ENCODE measurements at places on chromosomes 1 and 21.
A peak's percentile ranks its signal among the peaks of the same experiment; 100 is the strongest.

DNA sequence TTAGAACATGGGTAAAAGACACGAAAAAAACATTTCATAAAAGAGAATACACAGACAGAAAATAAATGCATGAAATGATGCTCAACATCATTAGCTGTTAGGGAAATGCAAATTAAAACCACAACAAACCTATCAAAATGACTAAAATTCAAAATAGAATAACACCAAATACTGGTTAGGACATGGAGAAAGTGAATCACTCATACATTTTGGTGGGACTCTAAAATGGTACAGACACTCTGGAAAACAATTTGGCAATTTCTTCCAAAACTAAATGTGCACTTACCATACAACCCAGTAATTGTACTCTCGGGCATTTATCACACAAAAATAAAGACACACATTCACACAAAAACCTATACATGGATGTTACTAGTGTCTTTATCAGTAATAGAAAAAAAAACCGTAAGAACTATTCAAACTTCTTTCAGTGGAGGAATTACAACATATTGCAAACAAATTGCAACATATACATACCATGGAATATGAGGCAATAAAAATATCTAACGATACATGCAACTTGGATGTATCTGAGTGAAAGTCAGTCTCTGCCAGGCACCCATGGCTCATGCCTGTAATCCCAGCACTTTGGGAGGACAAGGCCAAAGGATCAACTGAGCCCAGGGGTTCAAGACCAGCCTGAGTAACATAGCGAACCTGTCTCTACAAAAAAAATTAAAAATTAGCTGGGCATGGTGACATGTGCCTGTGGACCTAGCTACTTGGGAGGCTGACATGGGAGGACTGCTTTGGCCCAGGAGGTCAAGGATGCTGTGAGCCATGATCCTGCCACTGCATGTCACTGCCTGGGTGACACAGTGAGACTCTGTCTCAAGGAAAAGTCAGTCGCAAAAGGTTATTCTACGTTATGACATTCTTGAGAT lies 19.6 kb downstream of the HSF2BP start:
- DNase-seq = no peak

- no peak for DNase-seq
Observed at GRCh38 chr1:85264150-85264549, 4.7 kb upstream of the C1orf52 start.

DNA sequence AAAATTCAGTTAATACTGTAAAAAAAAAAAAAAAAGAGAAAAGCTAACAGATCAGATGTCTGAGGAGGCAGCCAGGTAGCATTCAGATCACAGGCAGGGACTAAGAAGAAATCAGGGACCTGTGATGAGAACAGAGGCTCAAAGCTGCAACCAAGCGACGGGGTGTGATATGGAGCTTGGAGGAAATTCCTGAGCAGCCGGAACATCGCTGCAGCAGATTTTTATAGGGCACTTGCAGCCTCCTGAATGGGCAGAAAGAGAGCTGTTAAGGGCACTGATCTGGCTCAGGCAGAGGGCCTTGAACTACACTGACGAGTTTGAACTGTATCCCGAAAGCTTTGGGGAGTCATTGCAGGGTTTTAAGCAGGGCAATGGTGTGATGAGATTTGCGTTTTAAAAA lies 315.4 kb downstream of the ADGRL2 start:
- no peak for DNase-seq

DNA sequence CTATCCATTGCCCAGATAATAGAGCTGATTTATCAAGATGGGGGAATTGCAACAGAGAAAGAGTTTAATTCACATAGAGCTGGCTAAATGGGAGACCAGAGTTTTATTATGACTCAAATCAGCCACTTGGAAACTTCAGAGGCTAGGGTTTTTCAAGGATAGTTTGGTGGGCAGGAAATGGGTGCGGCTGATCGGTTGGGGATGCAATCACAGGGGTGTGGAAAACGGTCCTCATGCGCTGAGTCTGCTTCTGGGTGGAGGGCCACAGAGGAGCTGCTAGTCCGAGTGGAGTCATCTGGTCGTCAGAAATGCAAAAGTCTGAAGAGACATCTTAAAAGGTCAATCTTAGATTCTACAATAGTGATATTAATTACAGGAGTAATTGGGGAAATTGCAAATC lies 32.0 kb upstream of the FAM89A start:
- no peak for DNase-seq

GRCh38 chr1:159867664-159868026 lies 5.2 kb upstream of the VSIG8 start:
- no peak for DNase-seq

GRCh38 chr1:37932759-37933158 lies 14.1 kb downstream of the INPP5B start:
- no peak for DNase-seq

GRCh38 chr1:179058487-179059483 lies 23.1 kb upstream of the TOR3A start:
- DNase-seq = no peak

GRCh38 chr1:204941421-204942338 lies 71.0 kb downstream of the NFASC start:
- DNase-seq = peak; percentile 53

DNA sequence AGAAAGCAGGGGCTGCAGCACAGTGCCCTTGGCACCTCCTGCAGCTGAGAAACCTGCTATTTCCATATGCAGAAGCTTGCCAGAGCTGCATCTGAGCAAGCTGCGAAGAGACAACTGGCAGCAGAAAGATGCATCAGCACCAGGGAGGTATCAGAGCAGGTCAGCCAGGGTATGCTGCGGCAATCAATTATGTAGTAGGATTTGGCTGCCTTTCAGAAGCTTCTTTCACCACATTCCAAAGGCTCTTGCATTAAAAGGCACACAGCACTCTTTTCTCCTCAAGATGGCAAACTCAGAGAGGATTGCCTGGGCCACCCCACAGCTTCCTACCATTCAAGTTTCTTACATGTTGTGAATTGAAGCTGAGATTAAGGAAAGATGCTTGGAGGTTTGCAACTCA lies 47.6 kb upstream of the RAP1A start:
- DNase-seq = no peak

GRCh38 chr1:9086045-9086444 lies 16.6 kb upstream of the SLC2A5 start:
- no peak for DNase-seq

- no peak for DNase-seq
Observed at GRCh38 chr21:40902299-40902698, 55.3 kb upstream of the DSCAM start.

DNA sequence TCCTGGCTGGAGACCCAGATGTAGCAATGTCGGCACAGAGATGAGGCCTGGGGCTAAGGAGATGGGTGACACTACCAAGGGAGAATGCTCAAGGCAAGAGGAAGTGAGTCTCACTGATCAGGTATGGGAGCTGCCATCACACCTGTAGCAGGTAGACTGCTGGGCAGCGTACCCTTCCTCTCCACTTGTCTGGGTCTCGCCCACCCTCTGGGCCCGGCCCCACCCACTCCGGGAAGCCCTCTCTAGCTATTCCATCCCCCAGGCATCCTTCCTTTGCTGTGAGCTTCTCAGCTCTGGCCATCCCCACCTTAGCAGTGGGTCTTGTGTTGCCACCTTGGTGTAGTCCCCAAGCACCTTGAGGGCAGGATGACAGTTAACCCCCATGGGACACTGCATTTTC lies 87.7 kb upstream of the EDN2 start:
- no peak for DNase-seq

- DNase-seq = no peak
Observed at GRCh38 chr21:45537111-45537745, 5.0 kb downstream of the SLC19A1 start.

- no peak for DNase-seq
Observed at GRCh38 chr1:236143104-236143948, 987 bp downstream of the GPR137B start.

GRCh38 chr1:244757091-244757939 lies 78.1 kb upstream of the COX20 start:
- DNase-seq = no peak

DNA sequence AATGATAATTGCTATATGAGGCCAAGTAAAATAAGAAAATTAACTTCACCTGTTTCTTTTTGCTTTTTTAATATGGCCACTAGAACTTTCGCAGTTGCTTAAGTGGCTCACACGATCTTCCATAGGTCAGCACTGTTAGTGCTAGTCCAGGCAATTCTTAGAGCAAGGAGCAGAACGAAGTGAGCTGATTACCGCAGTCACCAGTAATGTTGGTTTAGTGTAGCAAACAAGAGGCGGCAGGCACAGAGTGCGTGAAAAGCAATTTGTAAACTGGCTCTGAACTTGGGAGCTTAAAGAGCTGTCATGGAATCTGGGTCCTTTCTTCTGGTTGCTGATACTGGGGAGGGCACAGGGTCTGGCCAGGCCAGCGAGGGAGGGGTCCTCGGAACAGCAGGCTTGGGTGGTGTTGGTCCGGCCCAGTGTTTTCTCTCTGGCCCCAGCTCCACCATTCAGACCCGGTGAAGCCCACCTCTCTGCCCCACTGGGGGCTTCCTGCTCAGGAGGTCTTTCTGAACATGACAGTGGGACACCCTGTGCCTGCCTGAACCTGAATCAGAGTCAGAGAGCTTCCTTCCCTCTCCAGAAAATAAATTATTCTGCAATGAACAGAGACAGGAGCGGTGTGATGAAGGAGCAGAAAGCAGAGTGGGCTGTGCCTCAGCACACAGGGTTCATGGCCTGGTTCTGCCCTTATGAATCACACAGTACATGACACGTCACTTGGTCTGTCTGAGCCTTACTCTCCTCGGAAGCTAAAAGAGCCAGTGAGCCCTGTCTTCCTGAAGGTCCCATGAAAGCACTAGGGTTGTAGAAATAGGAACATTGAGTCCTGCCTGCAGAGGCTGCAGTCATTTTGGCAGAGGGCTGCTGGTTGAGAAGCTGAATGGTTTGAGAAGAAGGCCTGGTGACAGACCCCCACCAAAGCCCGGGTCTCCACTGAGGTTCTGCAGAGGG lies 11.9 kb downstream of the ETS2 start:
- DNase-seq = no peak

Measured in H1 (cell line).